ENCODE measurements at places on chromosomes 2 and 18.

GRCh38 chr18:65725251-65726050, 25.4 kb upstream of the CDH7 start:
- DNase-seq, result no peak

DNA sequence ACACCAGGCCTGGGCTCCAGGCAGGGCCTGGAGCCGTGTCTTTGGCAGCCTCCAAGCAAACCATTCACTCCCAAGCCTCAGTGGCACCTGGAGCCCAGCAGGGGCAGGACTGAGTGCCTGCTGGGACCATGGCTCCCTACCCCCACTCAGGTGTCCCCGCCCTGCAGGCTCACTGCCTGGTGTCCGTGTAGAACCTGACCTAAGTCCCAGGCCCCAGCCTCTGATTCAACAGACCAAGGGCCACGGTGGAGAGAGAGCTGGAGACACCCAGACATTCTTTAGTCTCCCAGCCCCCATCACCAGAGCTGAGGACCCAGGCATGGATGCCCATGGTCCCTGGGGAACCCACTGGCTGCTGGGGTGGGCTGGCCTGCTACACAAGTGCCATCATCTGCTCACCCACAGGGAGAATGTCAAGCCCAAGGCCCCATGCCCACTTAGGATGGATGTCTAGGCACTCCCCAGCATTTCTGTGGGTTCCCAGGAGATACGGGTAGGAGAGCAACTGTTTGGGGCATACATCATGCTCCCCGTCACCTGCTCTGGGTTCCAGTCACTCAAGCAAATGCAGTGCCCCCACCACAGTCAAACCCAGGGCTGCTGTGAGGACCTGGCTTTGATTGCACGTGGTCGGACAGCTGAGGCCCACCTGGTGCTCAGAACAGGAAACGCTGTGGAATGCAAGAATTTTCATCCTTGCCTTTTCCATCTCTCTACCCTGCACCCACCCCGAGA, 42.9 kb upstream of the ATG16L1 start:
- DNase-seq, result no peak

DNA sequence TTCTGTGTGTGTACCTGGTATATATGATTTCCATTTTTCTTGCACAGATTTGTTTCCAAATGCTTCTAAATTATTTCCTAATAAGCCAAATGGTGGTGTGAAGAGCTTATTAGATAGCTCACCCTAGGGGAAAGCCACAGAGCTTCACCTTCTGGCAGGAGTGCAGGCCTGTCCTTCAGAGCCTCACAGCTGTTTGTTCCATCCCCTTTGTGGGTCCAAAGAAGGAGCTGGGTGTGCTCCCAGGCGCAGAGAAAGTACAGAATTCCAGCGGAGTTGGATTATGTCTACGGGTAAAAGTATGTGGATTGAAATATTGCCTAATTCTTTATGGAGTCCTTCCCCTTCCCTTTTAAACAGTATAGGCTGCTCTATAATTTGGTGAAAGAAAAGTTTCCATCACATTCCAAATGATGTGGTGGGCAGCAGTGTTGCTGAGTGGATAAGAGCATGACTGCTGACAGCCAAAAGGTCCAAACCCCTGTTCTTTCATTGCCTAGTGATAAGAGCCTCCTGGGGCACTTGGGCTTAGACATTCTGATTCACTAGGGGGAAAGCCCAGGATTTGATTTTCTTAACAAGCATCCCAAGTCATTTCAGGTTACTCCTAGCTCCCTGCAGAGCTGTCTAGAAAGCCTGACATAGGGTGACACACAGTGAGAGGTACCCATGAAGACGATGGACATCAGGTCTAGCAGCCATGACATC, 86.6 kb downstream of the WDSUB1 start:
- DNase-seq, result no peak

DNA sequence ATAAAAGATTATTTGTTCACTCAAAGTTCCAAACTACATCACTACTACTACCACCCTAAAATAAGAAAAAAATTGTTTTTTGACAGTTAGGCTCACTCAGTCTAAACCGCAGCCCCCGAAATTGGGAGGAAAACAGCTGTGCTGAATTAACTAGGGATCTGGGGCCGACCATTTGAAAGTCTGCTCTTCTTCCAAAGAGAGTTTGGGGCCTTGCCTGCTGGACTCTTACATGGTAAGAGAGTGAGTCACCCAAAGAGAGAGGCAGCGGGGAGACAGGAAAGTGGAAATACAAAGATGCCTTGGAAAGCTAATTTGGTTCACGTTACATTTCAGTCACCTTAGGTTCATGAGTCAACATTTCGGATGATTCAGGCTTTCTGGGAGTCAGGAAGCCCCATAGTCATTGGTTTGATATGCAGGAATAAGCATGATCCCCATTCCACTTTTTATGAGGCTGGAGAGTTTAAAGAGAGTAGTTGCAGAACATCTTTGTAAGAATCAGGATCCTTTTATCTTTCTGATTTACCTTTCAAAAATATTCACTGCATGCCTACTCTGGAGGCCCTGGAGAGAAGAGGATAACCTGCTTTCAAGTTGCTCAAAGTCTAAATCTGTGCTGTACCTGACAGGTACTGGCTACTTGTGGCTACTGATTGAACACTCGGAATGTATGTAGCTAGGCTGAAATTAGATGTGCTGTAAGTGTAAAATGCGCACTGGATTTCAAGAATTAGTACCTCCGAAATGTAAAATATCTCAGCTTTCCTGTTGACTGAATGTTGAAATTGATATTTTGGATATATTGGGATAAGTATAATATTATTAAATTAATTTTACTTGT, 995 bp upstream of the RTN4 start:
- peak; percentile 11 for DNase-seq

DNA sequence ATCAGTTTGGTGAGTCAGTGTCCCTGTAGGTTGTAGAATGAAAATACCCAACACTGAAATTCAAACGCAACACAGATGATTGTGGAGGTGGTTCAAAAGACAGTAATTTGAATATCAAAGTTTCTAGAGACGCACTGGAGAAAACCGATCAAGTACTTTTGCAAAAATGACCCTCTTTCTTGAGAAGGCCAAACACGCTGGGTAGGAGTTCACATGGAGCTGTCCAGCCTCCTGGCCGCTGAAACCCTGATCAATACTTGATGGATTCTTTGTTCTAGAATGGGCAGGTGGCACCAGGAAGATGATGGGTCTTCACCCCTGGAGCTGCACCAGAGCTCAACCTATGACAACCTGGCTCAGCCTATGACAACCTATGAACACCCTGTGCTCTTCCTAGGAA, 39.7 kb upstream of the UBE2F start:
- no peak for DNase-seq

GRCh38 chr2:171244970-171245782, 84.5 kb upstream of the TLK1 start:
- no peak for DNase-seq

- no peak for DNase-seq
These were observed 47.5 kb upstream of the SP3 start for GRCh38 chr2:174012347-174013314.

DNA sequence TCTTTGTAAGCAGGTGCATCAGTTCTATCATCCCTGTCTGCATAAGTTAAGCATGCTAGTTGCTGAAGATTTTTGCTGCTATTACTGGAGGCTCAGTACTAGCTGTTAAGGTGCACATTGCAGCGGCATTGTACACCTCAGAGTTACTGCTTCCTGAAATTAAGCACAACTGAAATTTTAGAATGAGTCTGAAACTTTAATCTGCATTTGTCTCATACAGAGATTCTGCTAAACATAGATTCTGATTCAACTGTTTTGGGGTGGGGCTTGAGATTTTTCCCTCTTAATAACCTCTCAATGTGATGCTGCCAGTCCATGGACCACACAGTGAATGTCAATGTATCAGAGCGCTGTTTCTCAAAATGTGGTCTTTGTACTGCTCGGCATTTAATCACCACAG, 585.7 kb upstream of the GCFC2 start:
- no peak for DNase-seq

- DNase-seq, result no peak
These were observed 862.9 kb upstream of the NXPH2 start for GRCh38 chr2:139643139-139643538.

DNA sequence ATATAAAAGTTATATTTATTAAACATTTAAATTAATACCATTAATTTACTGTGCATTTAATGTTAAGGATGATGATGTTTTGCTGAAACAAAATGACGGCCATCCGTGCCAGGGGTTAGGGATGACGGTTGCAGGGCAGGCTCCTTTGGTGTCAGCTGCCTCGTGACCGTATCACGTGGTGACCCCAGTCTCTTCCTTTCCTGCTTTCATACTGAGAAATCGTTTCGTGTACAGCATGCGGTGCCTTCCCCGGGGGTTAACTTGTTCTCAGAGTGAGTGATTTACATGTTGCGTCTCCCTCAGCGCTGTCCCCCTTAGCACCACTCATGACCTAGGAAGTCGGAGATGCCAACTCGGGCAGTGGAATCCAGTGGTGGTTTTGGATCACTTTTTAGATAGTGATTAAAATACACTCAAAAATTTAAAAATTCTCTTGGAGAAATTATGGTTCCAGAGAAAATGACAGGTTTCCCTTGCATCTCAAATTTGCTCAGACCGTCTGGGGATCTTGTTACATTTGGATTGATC, 290.8 kb downstream of the GBX2 start:
- DNase-seq, result no peak

- DNase-seq, result no peak
These were observed 836 bp downstream of the STK11IP start for GRCh38 chr2:219598308-219599078.

DNA sequence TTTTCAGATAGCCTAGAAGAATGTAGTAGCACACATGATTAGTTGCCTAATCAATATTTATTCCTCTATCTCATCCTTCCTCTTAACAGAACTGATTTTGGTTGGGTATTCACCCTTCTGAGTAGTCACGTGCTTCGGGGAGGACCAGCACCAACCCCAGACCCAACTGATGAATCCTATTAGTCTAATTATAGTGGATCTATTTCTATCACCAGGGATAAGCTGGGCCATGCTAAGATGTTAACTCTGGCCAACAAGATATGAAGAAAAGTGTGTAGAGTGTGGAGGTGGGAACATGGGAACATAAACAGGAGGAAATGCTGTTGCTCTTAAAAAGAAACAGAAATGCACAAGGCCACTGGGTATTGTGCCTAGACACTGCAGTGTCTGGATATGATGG, 119.9 kb downstream of the THADA start:
- no peak for DNase-seq

- DNase-seq, result no peak
These were observed 101.4 kb upstream of the EPAS1 start for GRCh38 chr2:46195819-46196218.

GRCh38 chr18:69935319-69936190, 12.1 kb downstream of the CD226 start:
- peak; percentile 58 for DNase-seq

- no peak for DNase-seq
These were observed 96.3 kb downstream of the EVA1A start for GRCh38 chr2:75464348-75464946.

DNA sequence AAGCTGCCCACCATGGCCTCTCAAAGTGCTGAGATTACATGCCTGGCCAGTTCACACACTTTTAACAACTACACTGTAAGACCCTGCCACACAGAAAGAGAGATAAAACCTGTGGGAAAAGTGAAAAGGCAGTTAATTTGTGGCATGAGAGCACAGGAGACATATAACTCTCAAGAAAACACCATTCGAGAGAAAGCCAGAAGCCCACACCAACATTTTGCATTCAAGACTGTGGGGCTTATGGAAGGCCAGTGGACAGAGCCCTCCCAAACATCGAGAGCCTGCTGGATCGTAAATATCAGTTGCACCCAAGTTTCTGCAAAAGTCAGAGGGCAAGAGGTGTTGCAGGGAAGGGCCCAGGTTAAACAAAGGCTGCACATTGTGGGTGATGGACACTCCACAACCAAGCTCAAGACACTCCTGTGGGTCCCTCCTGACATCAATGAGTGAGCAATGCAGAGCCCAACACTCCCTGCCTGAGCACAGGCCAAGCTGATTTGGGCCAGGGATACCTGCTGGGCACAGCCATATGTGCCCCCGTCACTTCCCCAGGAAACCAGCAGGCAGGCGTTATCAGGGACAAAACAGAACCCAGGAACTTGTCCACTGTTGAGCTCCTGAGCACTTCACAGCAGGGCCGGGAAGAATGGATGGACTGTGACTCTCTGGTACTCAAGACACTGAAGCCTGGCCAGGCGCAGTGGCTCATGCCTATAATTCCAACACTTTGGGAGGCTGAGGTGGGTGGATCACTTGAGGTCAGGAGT, 114.4 kb downstream of the ZFP36L2 start:
- DNase-seq, result no peak

GRCh38 chr2:72038524-72038923, 109.1 kb downstream of the CYP26B1 start:
- DNase-seq, result no peak

DNA sequence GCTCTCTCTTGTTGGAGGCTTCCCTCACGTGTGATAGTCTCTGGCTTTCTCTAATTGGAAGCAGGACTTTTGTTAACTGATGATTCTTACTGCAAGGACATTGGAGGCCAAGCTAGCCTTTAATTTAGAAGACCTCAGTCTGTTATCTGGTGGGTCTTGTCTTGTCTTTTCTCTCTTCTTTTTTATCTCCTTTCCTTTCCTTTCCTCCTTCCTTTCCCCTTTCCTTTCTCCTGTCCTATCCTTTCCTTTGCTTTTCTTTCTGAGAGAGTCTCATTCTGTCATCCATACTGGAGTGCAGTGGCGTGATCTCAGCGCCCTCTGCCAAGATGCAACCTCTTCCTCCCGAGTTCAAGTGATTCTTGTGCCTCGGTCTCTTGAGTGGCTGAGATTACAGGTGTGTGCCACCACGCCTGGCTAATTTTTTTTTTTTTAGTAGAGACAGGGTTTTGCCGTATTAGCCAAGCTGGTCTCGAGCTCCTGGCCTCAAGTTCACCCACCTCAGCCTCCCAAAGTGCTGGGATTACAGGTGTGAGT, 18.1 kb downstream of the CCNYL1 start:
- no peak for DNase-seq

- DNase-seq, result no peak
These were observed 815 bp downstream of the GMCL1 start for GRCh38 chr2:69830045-69830905.

DNA sequence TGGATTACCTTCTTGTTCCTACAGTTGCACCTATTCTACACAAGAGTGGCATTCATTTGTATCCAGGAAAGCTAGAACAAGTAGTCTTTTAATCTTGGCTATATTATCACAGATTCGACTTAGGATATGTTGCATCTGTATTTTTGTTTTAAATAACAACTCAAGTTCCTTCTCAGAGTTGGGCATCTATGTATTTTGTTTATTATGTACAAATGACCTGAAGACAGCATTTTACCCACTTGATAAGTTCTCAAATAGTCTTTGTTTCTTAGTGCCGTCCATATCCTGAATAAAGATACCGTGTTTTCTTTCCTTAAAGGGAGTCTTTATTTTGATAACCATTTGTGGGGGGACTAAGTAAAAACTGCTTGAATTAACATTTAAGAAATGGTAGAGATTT, 2.9 kb downstream of the ITPRID2 start:
- no peak for DNase-seq

DNA sequence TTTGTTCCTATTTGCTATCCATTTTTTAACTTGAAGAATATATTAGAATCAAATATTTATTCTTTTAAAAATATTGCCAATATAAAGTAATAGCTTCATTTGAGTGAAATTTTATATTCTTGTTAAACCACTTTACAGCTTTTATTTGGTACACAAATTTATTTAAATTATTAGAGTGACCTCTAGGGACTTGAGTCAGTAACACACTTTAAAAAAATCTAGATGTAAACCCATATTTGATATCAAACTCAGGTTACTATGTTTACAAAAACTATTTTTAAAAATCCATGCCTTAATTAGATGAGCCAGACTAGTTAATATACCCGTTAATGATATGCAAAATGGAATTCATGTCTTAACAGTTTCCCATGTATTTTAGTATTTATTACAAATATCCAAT, 134.6 kb downstream of the MAP4K4 start:
- no peak for DNase-seq
